ENCODE measurements at places on chromosomes 6 and 20.

DNA sequence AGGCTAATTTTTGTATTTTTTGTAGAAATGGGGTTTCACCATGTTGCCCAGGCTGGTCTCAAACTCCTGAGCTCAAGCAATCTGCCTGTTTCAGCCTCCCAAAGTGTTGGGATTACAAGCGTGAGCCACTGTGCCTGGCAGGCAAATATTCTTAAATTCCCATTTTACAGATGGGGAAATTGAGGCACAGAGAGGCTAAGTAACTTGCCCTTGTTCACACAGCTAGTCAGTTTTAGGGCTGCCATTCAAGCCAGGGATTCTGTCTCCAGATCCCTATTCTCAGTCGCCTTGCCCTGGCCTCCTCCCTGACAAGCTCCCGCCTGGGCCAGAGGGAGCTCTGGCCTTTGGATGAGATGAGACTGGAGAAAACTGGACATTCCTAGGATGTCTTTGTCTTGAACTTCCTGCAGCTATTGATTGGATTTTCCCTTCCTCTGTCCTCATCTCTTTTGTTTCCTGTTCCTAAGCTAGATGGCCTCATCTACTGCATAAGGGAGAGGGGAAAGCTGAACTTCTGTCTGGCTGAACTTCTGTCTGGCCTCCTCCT, 90.5 kb downstream of the NDUFAF5 start:
- DNase-seq, result no peak

DNA sequence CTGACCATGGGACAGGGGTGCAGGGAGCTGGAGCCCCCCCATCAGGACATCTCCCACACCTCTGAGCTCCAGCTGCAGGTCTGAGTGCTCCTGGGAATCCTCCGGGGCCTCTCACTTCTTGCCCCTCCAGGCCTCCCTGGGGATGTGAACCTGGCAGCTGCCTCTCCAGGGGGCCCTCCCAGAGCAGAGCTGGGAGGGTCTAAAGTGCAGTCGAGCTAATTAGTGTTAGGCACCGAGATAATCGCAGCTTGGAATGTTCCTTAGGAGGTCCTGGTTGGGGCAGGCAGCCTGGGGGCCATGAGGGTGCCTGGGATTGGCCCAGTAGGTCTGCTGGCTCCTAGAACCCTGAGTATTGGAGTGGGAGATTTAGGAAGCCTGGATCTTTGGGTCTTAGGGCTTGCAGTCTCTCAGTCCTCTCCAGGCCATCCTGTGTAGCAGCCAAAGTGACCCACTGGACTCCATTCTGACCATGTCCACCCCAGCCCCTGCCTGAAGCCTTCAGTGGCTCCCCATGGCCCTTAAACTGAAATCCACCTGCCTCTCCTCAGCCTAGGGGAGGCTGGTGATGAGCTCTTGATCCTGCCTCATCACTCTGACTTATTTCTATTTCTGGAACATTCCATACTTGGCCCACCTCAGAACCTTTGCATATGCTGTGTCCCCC, 26.0 kb downstream of the CEBPB start:
- no peak for DNase-seq

- DNase-seq, result no peak
These were observed 15.7 kb upstream of the BHLHE23 start for GRCh38 chr20:63022501-63022900.

DNA sequence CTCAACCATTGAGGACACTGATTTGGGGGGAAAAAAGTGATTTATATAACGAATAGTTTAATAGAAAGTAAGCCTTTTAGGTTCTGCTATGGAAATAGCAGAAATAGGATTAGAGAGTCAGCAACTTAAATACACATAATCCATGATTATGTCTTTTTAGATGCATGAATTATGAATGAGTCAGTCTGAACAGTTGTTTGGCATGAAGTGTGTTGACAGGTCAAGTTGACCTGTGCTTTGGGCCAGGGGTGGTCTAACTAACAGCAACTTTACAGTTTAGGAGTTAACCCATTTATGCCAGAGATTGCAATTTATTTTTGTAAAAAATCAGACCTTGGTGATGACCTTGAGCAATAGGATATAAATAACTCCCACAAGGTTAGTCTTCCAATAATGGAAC, 191.3 kb downstream of the MTFR2 start:
- DNase-seq, result no peak

DNA sequence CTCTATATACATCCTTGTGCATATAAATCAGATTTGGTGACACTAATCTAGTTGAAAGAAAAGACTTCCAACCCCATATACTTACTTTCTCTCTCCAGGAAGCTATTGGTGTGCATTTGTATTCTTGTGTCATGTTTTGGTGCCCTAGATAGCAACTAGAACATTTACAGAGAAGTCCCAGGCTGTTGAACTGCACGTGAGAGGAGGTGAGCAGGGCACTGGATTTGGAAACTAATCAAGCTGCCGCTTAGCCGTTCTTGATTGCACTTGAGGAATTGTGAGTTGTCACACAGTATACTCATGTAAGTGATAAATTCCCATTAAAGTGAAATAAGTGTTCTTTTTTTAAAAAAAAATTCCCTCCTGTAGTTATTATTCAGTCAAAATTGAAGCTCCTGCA, 7.6 kb downstream of the WRNIP1 start:
- no peak for DNase-seq

All from DMS79 treated with DMSO at 0.1 percent for 48 hours (cell line).